ENCODE measurements at places on chromosomes 16 and 17. TPM values are rescaled to one million over a fixed set of nuclear protein-coding genes. Genes with fewer than 3 reads are reported as not detected.

- peak overlapping the region; percentile 88 for H3K4me3 ChIP-seq
- H3K27ac ChIP-seq: peak overlapping the region; percentile 98
- DNase-seq: no peak
- no peaks in the 10 kb centered on the region for H3K27me3 ChIP-seq
These were observed 702 bp downstream of the IRX5 start for GRCh38 chr16:54931120-54932014.

ZNF785 gene
- 6.7 TPM for total RNA-seq

- no peaks in the 10 kb centered on the region for H3K4me1 ChIP-seq
- H3K27ac ChIP-seq: no peak overlapping the region
- H3K27me3 ChIP-seq: no peaks in the 10 kb centered on the region
- no peak for DNase-seq
These were observed 41.5 kb upstream of the B4GALNT2 start for GRCh38 chr17:49090878-49091594.

GRCh38 chr16:3458278-3458851 is 14.9 kb downstream of the NAA60 start:
- no peak for DNase-seq
- H3K27me3 ChIP-seq: no peaks in the 10 kb centered on the region
- peak overlapping the region; percentile 96 for H3K27ac ChIP-seq
- peak overlapping the region; percentile 86 for H3K4me3 ChIP-seq

ZNF768 gene
- 23.3 TPM for total RNA-seq

MMP25 gene
- 0.98 TPM for total RNA-seq
